ENCODE measurements at places on chromosomes 13 and 19.

DNA sequence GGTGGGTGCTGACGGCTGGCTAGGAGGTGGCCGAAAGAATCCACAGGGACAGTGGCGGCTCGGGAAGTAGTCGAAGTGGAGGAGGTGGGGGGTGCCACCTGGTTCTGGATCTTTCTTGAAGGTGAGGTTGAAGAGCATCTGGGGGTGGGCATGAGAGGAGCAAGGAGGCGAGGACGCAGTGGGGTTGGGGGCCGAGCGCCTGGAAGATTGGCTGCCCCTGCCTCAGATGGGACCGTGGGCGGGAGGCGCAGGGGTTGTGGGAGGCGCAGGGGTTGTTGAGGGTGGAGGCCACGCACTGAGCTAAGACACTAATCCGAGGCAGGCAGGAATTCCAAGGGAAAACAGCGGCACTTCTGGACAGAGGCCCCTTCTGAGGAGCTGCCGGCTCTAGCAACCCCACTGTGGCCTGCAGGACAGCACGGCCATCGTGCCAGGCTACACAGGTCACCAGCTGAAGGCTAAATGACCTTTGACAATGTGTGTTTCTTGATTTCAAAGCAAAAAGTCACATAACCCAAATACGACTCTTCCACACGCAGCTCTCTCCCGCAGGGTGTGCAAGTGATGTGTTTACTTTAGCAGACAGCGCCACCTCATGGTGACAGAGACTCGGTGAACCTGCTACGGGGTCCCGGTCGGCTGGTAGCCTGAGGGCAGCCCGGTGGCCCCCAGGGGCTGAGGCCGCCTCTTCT lies 44.1 kb upstream of the RANBP3 start:
- DNase-seq: peak; percentile 81

- DNase-seq: no peak
Observed at GRCh38 chr13:37163641-37164265, 58.3 kb upstream of the CSNK1A1L start.

GRCh38 chr19:33554821-33555220 lies 33.2 kb upstream of the PEPD start:
- DNase-seq: no peak

GRCh38 chr13:101925731-101926130 lies 473.3 kb downstream of the ITGBL1 start:
- no peak for DNase-seq

- DNase-seq: no peak
Observed at GRCh38 chr13:107238262-107238981, 670.5 kb upstream of the ARGLU1 start.

- DNase-seq: no peak
Observed at GRCh38 chr13:31611214-31611613, 128.1 kb upstream of the RXFP2 start.
